Hematopoietic multipotent progenitor cell treated with erythropoietin and hydrocortisone succinate and interleukin-3 and kit ligand, for 6 days (in vitro differentiated cells): ENCODE measurements at places on chromosomes 16 and 17.

DNA sequence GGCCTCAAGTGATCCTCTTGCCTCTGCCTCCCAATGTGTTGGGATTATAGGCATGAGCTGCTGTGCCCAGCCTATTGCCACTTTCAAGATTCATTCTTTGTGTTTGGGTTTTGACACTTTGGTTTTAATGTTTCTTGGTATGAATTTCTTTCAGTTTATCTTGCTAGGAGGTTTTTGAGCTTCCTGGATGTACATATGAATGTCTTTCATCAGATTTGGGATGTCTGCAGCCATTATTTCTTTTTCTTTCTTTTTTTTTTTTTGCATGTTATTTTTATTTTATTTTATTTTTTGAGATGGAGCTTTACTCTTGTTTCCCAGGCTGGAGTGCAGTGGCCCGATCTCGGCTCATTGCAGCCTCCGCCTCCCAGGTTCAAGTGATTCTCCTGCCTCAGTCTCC is 18.5 kb downstream of the MRPL45 start:
- no peak for DNase-seq

DNA sequence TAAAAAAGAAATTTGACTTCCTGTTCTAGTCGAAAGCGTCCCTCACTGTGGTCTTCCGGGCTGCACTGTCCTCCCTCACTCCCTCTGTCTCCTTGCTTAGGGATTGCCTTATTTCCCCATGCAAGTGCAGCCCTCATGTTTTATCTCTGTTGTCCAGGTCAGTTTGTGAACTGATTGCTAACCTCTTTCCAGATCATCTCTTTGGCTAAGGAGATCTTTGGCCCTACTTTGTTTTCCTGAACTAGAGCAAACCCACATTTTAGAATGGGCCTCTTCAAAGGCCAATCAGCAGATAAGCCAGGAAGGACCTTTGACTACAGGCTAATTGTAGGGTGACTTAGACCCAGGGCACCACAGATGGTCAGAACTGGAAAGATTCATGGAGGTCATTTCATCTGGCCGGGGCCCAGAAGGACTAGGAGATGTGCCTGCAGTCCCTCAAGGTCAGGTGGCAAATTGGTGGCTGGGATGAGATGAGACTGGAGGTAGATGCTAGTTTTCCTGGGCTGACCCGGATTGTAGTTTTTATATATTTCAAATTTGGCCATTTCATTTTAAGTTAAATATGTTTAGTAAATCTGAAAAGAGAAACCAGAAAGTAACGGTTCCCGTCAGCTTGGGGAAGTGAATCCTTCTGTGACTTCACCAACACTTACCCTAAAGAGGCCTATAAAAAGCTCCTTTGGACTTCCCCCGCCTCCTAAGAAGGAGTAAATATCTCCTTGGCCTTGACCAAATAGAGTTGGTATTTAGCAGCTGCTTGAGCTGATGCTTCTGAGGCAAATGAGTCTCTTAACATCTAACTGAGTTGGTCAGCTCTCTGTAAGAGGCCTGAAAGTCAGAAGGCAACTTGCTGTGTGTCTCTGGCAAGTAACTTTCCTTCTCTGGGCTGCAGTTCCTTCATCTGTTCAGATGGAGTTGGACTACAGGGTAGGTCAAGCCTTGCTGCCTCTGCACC is 6.2 kb upstream of the SLC25A19 start:
- no peak for DNase-seq

- DNase-seq = no peak
Measured at GRCh38 chr17:44759086-44759915, 513 bp downstream of the ADAM11 start.

GRCh38 chr16:51453251-51453650 is 302.2 kb upstream of the SALL1 start:
- DNase-seq = no peak

DNA sequence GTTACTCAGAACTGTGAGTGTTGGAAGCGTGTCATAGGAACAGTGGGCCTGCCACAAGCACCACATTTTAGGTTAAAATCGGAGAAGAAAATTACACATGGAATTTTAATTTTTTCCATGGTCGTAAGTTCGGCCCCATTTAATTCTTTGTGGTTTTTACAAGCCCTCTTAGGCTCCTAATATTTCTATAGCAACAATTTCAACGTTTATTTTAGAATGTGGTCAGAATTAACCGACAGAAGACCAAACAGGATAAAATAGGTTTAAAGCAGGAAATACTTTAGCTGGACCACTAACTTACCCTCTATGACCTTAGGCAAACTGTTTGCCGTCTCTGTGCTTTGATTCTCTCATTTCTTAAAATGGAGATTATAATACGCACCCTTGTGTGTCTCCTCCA is 69.9 kb downstream of the FTO start:
- no peak for DNase-seq

GRCh38 chr17:72734613-72735012 is 357.9 kb downstream of the SLC39A11 start:
- DNase-seq = no peak

DNA sequence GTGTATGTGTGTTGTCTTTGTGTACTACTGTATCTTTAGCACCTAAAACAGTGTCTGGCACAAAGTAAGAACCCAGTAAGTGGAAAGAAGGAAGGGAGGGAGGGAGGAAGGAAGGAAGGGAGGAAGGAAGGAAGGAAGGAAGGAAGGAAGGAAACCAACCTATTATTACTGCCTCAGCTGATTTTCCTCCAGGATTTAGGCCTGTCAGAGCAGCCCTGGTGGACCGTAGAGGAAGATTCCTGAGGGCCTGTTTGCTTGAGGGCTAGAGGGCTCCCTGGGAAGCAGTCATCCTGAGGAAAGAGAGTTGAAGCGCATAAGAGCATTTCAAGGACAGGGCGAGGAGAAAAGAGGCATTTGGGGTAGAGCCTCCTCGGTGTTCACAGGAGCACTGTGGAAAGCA is 61.5 kb downstream of the WSB1 start:
- no peak for DNase-seq

- DNase-seq = no peak
Measured at GRCh38 chr16:24989494-24989893, 25.7 kb downstream of the ARHGAP17 start.

DNA sequence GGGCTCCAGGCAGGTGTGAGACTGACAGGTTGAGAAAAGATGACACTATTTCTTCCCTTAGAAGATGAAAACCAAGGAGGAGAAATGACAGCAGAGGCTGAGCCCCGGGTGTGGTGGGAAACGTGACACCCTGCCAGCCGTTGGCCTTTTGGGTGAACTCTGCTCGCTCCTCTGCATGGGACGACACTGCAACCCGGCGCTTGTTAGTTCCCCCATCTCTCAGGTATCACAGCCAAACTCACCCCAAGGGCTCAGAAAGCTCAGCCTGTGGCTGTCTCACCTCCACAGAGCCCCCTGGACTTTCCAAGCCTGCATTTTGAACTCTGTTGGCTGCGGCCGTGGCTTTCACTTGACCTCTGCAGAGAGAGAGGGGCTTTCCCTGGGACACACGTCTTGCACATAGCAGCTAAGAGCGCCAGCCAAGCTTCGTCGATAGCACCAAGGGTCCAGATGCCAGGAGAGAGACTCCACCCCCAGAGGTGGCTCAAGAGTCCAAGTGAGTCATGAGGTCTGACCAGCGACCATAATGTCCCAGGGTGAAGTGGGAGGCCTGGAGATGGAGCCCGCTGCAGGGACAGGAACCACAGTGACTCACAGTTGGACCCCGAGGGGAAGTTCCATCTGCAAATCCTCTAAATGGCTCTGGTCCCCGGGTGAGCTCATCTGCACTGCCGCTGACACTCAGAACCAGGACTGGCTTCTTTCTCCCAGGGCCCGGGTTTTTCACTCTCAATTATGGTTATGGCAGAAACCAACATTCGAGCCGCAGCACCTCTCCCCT is 301.9 kb downstream of the SOX9 start:
- no peak for DNase-seq

DNA sequence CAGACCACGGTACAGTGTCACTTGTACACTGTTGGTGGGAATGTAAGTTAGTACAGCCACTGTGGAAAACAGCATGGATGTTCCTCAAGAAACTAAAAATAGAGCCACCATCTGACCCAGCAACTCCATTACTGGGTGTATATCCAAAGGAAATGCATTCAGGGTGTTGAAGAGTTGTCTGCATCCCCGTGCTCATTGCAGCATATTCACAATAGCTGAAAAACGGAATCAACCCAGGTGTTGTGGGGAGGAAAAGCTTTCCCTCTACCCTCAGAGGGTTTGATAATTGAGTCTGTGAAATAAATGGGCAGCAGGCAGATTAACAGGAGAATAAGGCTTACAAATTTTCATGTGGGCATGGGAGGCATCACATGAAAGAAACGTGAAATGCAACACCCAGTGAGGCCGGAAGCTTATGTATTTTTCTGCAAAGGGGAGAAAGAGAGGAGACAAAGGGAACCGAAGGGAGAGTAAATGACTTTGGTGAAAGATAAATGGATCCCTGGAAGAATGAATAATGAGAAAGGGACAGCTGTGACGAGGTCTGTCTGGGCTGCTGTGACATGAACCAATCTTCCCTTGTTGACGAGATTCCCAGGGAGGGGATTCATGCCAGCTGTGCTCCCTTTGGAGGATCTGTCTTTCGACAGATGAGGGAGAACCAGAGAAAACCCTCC is 106.2 kb downstream of the KCNJ12 start:
- DNase-seq = no peak

GRCh38 chr16:21613781-21614180 is 14.4 kb downstream of the METTL9 start:
- no peak for DNase-seq

GRCh38 chr17:6054372-6054771 is 15.8 kb upstream of the WSCD1 start:
- DNase-seq = no peak

DNA sequence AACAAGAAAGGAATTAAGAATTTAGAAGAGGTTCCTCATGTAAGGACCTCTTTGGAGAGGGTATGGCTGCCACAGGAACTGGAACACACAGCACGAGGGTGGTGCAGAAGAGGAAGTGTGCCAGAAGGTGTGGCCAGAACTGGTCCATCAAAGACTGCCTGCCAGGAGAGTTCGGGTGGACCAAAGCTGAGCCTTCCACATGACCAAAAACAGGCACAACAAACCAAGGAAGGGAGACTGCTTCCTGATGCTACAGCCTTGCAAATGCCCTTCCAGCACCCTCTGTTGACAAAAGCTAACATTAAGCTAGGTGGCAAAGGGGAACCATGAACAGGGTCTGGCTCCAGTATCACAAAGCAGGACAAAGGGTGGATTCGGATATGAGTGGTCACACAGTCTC is 125.8 kb upstream of the TMEM97 start:
- DNase-seq = peak; percentile 50

GRCh38 chr17:81635973-81636504 is 873 bp downstream of the NPLOC4 start:
- DNase-seq = peak; percentile 49

- peak; percentile 89 for DNase-seq
Measured at GRCh38 chr17:50345432-50346312, at the start of gene XYLT2. Gene XYLT2, plus strand, starts transcription at chr17:50346126. Its CDS starts 15 bp downstream, at chr17:50346141.

GRCh38 chr16:4747906-4748681 is 13.8 kb downstream of the DNAAF8 start:
- DNase-seq = no peak

DNA sequence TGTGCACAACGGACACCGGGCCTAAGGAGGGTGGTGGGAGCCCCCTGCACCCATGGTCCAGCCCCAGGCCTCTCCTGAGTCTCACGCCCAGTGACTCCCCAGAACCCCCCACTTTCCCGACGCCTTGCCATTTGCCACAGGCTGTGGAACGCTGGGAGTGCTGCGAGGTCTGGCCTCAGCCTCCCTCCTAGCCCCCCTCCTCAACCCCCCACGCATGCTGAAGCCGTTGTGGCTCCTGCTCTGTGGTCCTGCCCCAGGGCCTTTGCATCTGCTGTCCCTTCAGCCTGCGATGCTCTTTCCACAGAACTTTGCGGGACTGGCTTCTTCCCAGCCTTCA is 226.0 kb upstream of the GSE1 start:
- no peak for DNase-seq

DNA sequence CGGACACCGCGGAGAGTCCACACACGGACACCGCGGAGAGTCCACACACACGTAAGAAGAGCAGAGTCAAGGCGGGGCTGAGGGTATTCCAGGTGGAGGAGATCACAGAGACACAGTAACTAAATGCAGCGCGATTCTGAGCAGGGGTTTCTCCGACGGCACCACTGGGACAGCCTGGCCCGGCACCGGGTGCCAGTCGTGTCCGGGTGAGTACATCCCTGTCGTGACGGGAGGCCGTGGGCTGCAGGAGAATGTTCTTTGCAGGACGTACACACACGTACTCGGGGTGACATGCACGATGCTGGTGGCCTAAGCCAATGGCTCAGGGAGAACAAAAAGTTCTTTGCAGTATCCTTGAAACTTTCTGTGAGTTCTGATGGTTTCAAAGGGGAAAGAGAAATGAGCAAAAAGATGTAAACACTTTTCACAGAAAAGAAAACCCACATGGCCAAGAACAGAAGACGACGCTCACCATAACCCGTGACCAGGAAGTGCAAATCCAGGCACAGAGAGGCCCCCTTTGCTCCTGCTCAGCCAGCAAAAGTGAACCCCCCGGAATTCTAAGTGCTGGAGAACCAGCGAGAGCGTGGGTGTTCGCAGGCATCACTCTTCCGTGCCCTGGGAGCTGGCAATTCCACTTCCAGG is 53.7 kb upstream of the METRNL start:
- no peak for DNase-seq

DNA sequence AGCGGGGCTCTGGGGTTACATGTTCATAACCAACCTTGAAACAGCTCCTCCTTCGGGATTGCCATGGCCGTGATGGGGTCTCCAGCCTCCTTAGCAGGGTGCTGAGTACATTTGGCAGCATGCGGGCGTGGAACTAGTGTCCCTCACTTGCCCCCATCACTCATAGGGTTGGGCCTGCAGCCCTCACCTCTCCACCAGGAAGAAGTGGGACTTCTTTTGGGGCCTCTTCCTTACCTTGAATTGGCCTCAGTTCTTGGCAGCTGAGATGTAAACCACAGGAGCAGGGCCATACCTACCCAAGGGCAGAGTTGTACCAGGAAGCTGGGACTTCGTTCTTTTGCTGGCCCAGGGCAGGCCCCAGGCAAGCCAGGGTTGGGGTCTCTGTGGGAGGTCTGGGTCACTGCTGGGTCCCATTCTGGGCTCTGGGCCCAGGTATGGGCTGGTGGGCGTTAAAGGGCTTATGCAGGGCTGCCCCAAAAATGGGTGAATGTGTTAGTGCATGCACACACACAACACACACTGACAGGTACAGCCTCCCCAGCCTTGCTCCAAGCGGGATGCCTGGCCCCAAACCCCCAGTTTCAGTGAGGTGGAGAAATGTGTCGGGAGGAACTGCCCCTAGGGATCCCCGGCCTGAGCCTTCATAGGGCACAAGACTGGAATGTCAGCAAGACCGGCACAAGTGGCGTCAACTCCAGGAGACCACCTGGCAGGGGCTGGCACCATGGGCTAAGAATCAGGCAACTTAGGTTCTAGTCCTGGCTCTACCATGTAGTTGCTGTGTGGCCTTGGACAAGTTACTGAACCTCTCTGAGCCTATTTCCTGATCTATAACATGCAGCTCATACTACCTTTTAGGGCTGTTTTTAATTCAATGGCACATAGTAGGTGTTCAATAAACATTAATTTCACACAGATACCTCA is 3.9 kb upstream of the KRT15 start:
- no peak for DNase-seq

- peak; percentile 76 for DNase-seq
Measured at GRCh38 chr17:7523033-7523432, 25.8 kb upstream of the TNFSF12 start.
